Left cardiac atrium (tissue), 4 donors: ENCODE measurements at places on chromosomes 2 and 18. TPM values are rescaled to one million over a fixed set of nuclear protein-coding genes. Genes with fewer than 3 reads are reported as not detected.

GNLY gene
- 2.8 TPM for total RNA-seq

CFAP65 gene
- total RNA-seq: not detected

UPP2 gene
- total RNA-seq: not detected

TNS1 gene
- total RNA-seq: 436 TPM

C2orf92 gene
- 2.7 TPM for total RNA-seq

SIX2 gene
- total RNA-seq: 1.3 TPM

IL36G gene
- not detected for total RNA-seq

ALPI gene
- not detected for total RNA-seq

TMEM247 gene
- not detected for total RNA-seq

CLHC1 gene
- 8.1 TPM for total RNA-seq

TOGARAM2 gene
- 24.8 TPM for total RNA-seq

OSBPL6 gene
- total RNA-seq: 7.0 TPM

HOXD11 gene
- total RNA-seq: not detected

TSGA10 gene
- total RNA-seq: 4.0 TPM
